ENCODE measurements at places on chromosomes 1 and 21.
A peak's percentile ranks its signal among the peaks of the same experiment; 100 is the strongest.

DNA sequence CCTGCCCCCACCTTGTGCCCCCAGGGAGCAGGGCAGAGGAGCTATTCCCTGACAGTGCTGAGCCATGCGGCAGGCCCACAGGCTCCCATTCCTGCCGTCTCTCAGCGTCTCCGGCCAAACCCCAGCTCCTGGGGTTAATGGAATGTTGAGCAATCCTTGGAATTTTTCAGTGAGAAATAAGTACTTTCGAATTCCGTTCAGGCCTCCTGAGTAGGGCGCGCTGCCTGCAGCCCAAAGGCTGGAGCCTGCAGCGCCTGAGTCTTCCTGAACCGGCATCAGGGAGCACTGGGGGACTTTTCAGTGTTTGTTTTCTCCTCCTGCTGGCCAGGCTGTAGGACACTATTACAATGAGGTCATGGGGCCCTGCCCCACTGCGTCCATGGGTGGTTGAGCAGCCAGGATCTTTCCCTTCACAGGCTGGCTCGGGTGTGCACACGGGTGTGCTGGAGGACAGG is 33.3 kb upstream of the CSF1 start:
- DNase-seq: peak; percentile 49

GRCh38 chr1:162671664-162672410 is 39.6 kb downstream of the DDR2 start:
- DNase-seq: no peak

- no peak for DNase-seq
Observed at GRCh38 chr1:162191396-162192305, 122.2 kb downstream of the NOS1AP start.

DNA sequence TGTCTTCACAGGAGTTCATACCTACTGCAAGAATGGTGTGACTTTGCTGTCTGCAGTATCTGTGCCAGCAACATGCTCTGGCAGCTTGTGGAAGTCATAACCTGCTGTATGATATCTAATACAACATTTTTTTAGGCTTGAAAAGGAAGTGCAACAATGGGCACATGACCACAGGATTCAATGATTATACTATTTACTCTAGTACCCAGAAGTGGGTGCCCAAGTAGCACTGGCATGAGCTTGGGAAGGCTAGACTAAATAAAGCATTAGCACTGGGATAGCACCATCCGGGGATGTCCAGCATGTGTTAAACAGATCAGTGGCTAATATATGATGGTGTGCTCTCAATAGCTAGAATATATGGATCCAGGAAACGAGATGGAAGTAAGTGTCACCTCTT is 98.6 kb upstream of the PDE4B start:
- no peak for DNase-seq

- DNase-seq: no peak
Observed at GRCh38 chr1:44355582-44356305, 687 bp upstream of the ERI3 start.

DNA sequence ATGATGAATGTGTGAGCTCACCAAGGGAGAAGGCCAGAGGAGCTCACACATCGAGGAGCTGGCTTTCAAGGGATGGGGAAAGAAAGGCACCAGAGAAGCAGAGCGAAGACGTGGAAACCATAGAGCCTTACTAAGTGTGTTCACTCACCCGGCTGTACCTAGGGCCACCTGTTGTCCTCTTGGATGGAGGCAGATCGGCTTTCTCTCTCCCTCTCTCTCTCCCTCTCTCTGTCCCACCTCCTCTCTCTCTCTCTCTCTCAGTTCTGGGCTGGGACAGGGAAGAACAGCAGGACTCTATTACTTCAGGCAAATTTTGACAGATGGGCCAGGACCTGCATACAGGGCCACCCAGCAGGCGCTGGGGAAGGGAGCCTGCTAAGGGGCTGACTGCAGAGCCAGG is 64.8 kb downstream of the HIVEP3 start:
- no peak for DNase-seq

- DNase-seq: no peak
Observed at GRCh38 chr1:115084902-115085511, 4.3 kb downstream of the TSPAN2 start.

DNA sequence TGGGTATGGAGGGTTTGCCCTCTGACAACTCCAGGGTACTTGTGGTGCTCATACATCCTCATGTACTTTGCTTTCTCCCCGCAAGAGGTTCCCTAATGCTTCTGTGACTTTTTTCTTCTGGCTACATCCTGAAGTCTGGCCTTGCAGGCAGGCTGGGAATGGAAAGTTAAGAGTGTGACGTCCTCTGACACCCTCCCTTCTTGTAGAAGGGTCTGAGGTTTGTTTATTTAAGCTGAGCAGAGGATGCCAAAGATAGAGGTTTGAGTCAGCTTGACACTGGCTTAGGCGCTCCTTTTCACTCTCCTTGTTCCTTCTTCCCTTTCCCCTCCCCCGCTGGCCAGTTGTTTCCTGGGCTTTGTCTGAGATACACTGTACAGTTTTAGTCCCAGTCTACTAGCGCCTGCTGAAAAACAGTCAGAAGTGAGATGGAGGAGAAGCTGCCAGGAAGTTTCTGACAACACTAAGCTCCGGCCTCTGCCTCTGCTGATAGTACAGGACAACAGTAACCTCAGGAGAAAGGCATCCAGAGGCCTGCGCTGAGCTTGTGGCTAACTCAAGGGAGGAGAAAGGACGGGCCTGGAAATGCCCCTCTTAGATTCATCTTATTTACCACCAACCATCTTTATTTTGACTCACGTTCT is at the start of gene MACF1:
TSS of gene MACF1 (plus strand) at position 255 of the 641 bp plus-strand sequence. CDS start at position 583, 328 bp downstream.
- no peak for DNase-seq

- no peak for DNase-seq
Observed at GRCh38 chr1:227320476-227320875, 2.2 kb upstream of the CDC42BPA start.

DNA sequence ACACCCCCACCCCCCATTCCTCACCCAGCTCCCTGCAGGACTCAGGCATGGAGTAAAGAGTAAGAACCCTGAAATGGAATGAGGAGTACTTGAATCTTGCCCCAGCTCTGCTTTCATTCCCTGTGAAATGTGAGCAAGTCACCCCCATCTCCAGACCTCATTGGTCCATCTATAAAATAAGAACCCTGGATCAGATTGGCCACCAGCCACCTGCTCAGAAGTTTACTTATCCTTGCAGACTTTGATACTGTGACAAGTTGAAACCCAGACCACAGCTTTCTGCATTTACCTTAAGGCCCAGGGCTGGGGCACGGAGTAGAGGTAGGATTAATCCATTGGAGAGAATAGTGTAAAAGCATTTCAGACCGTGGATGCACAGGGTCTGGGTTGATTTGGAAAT is 2.2 kb downstream of the KISS1 start:
- no peak for DNase-seq

DNA sequence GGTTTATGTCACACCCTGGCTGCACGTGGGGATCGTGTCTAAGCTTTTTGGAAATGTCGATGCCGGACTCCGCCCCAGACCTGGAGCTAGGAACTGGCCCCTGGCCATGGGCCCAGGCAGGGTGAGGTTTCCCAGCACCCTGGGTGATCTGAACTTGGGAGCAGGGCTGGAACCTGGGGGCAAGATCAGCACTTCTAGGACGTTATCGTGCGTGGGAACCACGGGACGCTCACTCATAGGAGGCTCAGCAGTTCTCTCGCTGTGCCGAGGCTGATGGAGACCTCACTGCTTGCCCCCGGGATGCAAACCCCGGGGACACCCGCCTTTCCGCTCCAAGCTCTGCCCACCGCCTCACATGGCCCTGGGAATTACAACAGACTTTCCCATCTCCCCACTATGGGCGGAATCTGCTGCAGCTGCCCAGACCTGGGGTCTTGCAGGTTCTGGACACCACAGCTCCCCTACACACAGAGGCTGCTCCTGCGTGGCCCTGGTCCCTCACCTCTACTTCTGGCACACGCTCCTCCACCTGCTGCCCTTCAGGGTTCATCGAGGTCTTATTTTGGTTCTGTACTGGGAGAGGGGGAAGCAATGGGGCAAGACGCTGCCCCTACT is 35.9 kb downstream of the COL18A1 start:
- DNase-seq: no peak

- DNase-seq: no peak
Observed at GRCh38 chr1:236673289-236673919, 12.9 kb upstream of the ACTN2 start.

DNA sequence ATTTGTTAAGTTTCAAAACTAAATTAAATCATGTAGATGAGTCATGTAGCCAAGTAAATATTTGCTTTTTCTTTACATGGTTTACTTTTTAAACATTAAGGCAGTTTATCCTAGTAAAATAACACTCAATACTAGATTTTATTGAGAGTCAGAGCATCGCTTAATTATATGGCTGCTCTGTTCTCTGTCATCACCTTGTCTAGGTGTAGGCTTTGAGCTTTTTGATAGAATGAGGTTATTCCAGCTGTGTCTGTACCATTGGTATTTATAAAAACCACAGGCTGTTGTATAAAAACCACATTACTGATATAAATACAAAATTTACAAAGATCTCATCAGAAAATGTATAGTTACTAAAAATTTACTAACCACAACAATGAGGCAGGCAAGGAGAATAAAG is 42.5 kb upstream of the GPR52 start:
- DNase-seq: no peak

DNA sequence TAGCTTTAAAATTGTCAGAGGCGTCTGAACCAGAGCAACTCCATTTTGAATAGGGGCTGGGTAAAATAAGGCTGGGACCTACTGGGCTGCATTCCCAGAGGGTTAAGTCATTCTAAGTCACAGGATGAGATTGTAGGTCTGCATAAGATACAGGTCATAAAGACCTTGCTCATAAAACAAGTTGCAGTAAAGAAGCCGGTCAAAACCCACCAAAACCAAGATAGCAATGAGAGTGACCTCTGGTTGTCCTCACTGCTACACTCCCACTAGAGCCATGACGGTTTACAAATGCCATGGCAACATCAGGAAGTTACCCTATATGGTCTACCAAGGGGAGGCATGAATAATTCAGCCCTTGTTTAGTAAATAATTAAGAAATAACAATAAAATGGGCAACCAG is 143.6 kb downstream of the GABPA start:
- no peak for DNase-seq

- DNase-seq: no peak
Observed at GRCh38 chr1:59967141-59967697, 40.6 kb upstream of the CYP2J2 start.

- no peak for DNase-seq
Observed at GRCh38 chr1:154467434-154468102, 34.5 kb upstream of the TDRD10 start.

GRCh38 chr1:217138799-217139466 is 415.7 kb upstream of the ESRRG start:
- DNase-seq: no peak

- DNase-seq: no peak
Observed at GRCh38 chr1:115183158-115183557, 93.9 kb upstream of the TSPAN2 start.

DNA sequence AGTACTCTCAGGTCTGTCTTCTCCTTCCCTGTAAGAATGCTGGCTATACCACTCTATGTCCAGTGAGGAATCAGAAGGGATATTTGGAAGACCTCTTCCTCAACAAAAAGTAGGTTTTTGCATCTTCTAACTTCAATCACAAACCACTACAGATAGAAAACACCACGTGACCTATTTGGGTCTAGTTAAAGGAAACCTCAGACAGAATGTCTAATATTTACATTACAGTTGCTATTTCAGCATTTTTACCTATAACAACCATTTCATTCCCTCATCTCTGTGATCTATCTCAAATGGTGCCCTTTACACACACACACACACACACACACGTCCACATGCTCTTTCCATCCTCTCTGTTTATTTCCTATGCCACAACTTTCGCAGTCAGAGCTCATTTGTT is 7.9 kb upstream of the ADORA3 start:
- no peak for DNase-seq

DNA sequence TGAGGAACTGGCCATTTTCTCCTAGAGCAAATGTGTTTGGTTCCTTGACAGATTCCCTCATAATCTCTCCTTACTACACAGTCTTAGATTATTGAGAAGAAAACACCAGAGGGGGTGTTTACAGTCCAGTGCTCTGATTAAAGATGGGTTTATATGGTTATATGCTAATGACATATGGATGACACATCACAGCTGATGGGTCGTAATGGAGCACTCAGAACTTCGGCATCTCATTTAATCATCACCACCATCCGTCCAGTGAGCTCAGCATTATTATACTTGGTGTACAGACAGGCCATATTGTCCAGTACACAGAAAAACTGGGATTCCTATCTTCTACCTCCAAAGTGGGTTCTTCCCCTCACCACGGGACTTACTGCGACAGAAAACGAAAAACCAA is 22.3 kb upstream of the NR5A2 start:
- no peak for DNase-seq

DNA sequence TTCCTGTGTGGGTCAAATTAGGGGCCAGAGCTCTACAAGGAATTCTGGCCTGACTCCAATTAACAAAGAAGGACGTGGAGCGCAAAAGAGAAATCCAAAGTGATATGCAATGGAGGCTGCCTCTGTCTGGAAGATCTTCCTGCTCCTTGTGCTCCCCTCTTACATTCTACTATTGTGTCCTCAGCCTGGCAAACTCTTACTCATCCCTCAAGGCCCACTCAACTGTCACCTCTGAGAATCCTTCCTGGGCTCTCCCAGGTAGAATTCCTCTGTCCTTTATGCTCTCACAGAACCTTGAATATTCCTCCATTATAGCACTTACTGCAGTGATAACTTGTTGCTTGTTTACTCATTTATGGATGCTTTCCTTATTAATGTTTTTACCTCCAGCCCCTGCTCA is 31.4 kb downstream of the KCNC4 start:
- no peak for DNase-seq

DNA sequence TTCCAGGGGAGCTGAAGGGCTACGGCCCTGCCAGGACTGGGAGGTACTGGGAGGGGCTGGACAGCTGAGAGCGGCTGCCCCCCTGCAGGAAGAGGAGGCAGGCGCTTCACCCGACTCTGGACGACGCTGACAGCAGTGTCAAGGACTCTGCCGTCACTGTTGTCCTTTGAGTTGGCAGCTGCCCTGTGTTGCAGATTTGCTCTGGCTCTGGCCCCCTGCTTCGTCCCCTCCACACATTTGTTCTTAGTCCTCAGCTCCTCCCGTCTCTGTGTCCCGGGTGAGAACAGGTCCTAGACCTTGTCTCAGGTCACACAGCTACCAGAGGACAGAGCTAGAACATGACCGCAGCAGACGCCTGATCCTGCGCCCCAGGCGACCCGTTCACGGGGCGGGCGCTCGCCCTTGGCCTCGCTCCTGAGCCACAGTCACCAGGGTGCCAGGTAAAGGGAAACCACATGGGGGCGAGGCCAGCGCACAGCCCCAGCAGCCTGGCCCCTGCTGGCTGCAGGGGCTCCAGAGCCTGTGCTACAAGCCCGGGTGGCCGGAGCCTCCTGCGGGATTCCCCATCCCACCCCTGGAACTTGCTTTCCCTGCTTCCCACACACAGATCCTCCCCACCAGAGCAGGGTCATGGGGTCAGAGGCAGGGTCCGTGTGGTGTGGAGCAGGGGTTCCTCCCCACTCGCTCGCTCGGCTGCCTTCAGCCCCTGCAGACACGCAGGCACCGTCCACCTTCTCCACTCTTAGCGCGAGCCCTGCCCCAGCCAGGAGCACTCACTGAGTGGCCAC is 10.7 kb upstream of the NPHP4 start:
- DNase-seq: peak; percentile 51

Measured in H1 (cell line).